Foreskin keratinocyte (primary cell): ENCODE measurements at places on chromosomes 2 and 18.
A peak's percentile ranks its signal among the peaks of the same experiment; 100 is the strongest.

- no peak for DNase-seq
Observed at GRCh38 chr2:85795331-85796045, 41.7 kb downstream of the ATOH8 start.

DNA sequence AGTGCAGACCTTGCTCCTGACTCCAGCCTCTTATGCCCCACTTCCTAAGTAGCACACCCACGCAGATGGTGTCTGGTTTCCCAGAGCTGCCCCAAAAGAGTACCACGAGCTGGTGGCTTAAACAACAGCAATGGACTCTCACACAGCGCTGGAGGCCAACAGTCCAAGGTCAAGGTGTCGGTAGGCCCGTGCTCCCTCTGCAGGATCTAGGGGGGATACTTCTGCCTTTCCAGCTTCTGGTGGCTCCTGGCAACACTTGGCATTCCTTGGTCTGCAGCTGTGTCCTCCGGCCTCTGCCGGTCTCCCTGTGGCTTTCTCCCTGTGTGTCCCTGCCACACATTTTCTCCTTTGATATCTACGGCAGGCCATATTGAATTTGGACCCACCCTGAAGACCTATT is 99.0 kb downstream of the TSHZ1 start:
- no peak for DNase-seq

DNA sequence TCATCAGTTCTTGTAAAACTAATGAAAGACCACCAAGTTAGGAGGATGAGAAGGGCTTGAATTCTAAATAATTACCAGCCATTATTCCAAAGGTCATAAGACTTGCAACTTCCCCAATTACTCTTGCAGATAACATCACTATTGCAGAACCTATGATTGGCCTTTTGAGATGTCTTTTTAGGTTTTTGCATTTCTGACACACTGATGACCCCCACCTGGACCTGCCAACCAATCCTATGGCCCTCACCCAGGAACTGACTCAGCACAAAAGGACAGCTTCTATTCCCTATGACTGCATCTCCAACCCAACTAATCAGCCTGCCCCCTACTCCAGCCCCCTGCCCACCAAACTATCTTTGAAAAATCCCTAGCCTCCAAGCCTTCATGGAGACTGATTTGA is 111.5 kb upstream of the COPS8 start:
- DNase-seq = no peak

GRCh38 chr2:3488855-3489763 is 30.2 kb downstream of the ADI1 start:
- DNase-seq = peak; percentile 4

- no peak for DNase-seq
Observed at GRCh38 chr2:102028470-102028869, 36.7 kb downstream of the IL1R2 start.

- no peak for DNase-seq
Observed at GRCh38 chr2:112782234-112782799, 2.0 kb downstream of the IL1A start.

- DNase-seq = no peak
Observed at GRCh38 chr2:25582077-25582830, 91.1 kb downstream of the DTNB start.

DNA sequence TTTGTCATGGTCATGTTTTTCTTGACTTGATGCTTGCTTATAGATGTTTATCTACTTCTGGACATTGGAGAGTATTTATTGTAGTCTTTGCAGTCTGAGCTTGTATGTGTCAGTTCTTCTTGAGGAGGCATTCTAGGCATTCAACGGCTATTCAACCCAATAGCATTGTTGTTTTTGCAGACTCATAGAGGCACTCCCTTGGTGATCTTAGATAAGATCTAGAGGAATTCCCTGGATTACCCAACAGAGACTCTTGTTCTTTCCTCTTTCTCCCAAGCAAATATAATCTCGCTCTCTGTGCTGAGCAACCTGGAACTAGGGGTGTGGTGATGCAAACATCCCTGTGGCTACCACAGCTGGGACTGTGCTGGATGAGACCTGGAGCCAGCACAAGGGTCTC is 40.4 kb downstream of the SYT4 start:
- no peak for DNase-seq

DNA sequence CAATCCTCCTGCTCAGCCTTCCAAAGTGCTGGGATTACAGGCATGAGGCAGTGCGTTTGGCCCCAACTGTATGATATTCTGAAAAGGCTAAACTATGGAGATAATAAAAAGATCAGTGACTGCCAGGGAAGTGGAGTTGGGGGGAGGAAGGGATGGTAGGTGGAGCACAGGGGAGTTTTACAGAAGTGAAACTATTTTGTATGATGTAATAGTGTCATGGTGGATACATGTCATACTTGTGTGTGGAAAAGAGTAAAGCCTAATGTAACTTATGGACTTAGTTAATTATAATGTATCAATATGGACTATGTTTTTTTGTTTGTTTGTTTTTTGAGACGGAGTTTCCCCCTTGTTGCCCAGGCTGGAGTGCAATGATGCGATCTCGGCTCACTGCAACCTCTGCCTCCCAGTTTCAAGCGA is 2.9 kb upstream of the GGCX start:
- no peak for DNase-seq

DNA sequence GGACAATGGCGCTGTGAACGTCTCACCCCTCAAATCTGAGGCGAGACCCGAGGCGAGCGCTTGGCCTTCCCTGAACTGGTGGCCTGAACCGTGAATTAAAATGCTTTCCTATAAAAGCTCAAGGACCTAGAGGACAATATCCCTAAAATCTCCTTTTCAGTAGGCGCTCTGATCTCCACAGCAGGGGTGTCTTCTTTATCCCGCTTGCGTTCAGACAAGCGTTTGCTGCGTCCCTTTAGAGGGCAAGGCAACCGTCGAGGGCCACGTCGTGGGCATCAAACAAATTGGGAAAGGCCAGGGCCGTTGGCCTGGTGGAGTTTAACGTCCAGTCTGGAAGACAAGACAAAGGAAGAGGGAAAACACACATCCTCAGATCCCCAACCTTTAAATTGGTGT is 1.3 kb upstream of the RAX start:
- DNase-seq = no peak

- no peak for DNase-seq
Observed at GRCh38 chr2:212142631-212143030, 396.0 kb downstream of the ERBB4 start.

- peak; percentile 42 for DNase-seq
Observed at GRCh38 chr2:230956827-230957755, 32.0 kb upstream of the GPR55 start.

DNA sequence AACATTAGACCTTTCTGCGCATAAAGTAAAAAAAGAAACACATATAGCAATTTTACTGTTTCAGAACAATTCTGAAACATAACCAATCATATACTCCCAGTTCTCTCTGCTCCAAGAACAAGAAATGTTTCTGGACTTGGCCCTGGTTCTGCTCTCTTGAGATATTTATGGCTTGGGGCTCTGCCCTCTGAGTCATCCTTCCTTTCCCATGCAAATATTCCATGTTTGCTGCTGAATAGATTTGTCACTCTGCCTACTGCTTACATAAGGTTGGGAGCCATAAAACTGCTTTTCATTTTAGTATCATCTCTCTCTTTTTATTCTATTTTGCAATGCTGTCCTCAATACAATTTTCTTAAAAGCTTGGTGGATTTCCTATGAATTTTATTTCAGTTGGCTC is 499.6 kb upstream of the ACVR2A start:
- peak; percentile 57 for DNase-seq

DNA sequence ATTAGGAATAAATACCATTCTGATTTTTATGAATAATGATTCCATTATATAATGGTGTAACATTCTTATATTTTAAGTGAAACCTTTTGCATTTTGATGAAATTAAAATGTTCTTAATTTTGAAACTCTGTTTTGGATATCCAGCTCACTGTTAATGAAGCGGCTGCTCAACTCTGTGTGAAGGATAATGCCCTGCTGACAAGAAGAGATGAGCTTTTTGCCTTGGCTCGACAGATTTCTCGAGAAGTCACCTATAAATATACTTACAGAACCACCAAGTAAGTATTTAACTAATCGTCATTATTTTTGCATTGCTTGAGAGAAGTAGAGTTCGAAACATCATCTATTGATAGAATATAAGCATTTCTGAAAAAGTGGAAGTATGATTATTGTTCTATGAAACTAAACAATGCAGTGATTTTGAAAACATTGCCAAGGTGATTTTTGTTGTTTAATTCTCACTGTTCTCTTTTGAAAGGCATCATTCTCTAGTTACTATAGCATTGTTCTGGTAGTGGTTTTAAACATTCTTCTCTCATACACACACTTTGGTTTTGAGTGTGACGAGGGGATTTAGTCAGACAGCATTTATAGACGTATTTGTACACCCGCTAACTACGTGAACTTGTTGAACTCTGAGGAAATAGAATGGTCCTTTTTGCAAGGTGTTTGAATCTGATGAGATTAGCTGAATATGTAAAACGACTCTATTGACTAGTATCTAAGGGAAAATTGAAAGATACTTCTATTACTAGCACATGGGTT is 21.5 kb downstream of the NAB1 start:
- DNase-seq = no peak
